ENCODE measurements at places on chromosomes 11 and 22.

- no peak for DNase-seq
Observed at GRCh38 chr11:65069217-65069616, 10.9 kb upstream of the NAALADL1 start.

GRCh38 chr11:67314218-67314617, 10.9 kb downstream of the SSH3 start:
- DNase-seq: no peak

DNA sequence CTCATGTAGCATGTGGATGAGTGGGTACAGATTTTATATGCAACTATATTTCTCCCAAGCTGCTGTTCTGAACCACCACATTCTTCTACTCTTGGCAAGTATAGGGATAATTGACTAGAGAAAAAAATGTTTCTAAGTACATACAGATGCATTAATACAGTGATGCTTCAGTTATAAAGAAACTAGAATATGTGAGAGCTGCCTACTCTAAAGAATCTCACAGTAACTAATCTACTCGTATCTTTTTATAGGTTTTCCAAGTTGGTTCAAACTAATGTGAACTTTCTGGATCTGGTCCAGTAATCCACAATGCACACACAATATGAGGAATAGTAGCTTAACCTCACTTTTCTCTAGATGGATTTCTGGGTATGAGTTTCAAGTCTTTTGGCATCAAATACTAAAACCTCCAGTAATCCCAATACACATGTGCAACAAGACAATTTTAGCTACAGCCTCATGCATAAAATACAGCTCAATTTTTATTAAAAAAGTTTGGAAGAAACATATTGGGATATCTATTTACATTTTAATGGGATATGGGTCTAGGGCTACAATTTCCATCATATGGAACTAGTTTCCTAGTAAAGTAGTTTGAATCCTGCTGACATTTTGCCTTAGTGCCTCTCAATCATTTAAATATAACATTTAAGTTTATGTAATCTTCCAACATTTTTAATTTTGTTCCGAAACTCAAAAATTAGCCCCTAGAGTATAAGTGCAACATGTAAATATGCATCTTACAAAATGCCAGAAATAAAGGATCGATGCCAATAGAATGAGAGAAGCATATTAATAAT, 2209.7 kb downstream of the LRRC4C start:
- DNase-seq: no peak

GRCh38 chr22:46267431-46268279, at the start of gene TTC38:
TSS of gene TTC38 (plus strand) at chr22:46268008. CDS start at chr22:46268040, 32 bp downstream.
- DNase-seq: peak; percentile 33

DNA sequence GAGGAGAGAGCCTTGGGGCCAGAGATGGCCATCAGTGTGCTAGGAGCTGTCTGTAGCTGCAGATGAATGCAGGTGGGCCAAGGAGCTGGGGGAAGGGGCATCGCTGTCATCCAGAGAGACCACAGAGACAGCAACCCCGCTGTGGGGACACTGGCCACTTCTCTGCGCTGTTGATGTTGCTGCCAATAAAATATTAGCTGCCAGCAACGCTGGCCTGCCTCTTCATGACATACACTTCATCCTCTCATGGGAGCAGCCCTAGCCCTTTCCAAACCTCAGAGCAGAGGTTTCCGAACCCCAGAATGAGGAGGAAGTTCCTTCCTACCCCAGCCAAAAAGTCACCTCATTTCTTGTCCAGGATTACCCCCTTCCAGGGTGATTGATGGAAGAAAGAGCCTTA, 106.2 kb downstream of the PARVA start:
- DNase-seq: no peak

- DNase-seq: no peak
Observed at GRCh38 chr11:21933095-21933494, 259.8 kb upstream of the ANO5 start.

DNA sequence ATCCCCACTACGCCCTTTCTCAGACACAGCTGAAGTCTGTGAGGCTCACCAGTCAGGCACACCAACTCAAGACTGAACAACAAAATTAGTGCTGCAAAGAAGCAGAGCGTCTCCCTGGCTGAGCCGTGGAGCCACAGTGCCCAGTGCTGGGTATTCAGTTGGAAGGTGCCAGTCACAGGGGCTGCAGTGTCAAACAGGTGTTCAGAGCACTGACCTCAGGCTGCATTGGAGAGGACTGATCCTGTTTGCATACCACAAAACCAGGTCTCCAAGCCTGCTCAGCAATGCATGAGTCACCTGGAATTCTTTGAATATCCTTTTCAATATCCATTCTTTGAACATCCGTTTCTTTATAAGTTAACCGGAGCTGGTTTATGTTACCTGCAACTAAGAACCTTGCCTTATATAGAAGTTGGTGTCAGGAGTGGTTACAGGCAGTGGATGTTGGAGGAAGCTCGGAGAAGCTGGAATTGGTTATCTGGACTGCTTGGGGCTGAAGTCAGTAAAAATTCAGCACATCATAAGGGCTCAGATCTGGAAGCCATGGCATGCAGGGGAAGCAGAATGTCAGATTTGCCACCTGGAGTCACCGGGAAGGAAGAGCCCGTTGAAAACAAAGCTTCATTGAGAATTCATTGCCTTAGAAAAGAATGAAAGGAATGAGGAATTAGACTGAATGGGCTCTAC, 30.3 kb downstream of the PDGFB start:
- no peak for DNase-seq

GRCh38 chr11:78365381-78365792, 52.2 kb downstream of the GAB2 start:
- DNase-seq: no peak

GRCh38 chr11:28536504-28537267, 428.5 kb downstream of the METTL15 start:
- DNase-seq: no peak

- no peak for DNase-seq
Observed at GRCh38 chr11:42770444-42771065, 541.2 kb upstream of the API5 start.

GRCh38 chr22:48950151-48950915, 877.3 kb downstream of the BRD1 start:
- no peak for DNase-seq

GRCh38 chr11:72406540-72407527, 27.5 kb downstream of the CLPB start:
- no peak for DNase-seq

GRCh38 chr11:69943506-69943905, 124.3 kb upstream of the FGF3 start:
- no peak for DNase-seq

DNA sequence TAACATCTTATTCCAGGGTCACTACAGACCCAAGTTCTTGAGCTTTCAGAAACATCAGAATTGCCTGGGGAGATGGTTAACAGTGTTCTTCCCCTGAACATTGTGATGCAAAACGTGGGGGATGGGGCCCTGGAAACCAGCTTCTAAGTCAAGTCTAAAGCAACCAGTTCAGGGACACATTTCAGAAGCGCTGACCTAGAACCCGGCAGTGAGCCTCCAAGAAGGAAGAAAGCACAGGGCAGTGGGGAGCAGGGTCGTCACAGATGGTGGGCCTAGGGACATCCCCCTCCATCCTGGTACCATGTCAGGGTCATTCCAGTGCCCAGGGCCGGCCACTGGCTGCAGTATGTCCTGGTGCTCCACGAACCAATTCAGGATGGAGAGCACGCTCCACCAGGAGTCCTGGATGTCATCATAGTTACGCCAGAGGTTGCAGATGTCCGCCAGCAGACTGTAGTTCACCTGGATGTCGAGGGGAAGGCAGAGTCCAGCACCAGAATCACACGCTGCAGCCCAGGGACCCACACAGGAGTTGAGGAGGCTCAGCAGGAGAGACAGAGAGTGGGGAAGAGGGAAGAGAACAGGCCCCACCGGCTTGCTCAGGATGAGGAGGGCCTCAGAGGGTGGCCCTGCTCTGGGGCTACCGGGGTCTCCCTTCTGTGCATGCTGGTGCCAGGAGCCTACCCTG, 5.0 kb downstream of the NAGA start:
- DNase-seq: no peak

GRCh38 chr22:37163575-37164504, 14.1 kb upstream of the IL2RB start:
- DNase-seq: no peak

- DNase-seq: no peak
Observed at GRCh38 chr11:21511835-21512440, 680.9 kb upstream of the ANO5 start.

DNA sequence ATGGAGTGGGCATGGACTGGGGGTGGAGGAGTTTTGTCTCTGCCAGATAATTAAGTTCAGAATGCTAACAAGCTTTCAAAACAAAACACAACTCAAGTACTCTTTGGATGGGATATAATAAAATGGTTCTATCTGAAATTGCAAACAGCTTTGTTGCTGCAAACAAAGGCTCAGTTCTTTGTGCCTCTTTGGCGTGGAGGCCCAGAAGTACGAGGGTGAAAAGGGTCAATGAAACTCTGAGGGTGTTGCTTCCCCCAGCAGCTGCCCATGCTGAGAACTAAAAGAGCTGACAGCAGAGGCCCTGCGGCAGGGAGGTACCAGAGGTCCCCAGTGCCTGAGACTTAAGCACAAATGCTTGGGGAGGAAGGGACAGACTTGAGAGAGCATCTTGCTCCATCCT, 26.5 kb upstream of the IGSF22 start:
- no peak for DNase-seq

- no peak for DNase-seq
Observed at GRCh38 chr11:35139722-35140282, 831 bp downstream of the CD44 start.

- DNase-seq: no peak
Observed at GRCh38 chr11:134060316-134060715, 8.6 kb upstream of the JAM3 start.

- DNase-seq: no peak
Observed at GRCh38 chr22:50715776-50716175, 22.2 kb upstream of the ACR start.

DNA sequence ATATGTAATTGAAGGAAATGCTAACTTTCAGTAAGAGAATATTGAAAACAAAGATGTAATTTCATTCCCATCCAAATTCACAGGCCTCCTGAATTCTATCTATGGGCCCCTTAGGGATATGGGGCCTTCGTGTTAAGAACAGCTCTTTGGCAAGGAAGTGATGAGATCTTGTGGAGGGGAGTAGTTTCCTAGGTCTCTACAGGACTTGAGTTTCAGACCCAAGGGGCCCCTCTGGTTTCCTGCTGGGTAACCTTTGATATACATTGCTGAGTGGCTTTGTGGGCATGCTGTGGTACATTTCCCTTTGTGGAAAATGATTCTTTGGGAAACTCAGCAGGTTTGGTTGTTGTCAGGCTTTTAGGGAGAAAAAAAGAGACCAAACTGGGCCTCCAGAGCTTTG, 6.2 kb downstream of the STIM1 start:
- no peak for DNase-seq

DNA sequence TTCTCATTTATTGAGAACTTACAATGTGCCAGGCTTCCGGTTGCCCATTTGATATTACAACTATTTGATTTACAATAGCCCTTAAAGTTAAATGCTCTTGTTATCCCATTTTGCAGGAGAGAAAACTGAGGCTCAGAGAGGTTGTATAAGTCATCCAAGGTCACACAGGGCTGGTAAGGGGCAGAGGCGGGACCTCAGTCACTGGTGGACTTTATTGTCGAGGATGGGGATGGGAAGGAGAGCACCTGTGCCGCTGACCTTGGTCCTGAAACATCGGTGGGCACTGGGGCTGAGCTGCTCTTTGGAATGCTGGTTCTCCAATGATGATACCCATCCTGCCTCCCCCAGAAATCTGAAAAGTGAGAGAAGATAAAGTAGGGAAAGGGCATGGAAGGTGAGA, 265.4 kb downstream of the MIAT start:
- no peak for DNase-seq

DNA sequence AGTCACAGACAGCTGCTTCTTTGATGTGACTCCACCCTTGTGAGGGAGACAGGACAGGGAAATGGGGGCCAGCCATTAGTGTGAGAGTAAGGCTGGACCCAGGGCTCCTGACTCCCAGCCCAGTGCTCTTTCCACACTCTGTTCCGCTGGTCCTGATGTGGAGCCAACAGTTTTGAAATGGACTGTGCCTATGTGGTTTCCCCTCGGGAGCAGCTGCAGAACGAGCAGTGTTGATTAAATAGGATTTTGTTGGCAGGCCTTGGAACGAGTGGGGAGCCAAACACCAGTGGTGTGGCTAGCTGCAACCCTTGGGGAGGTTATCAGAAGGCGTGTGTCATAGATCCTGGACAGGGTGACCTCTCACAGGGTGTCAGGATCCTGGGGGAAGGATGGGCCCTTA, 66.5 kb upstream of the AMPD3 start:
- DNase-seq: no peak

- DNase-seq: no peak
Observed at GRCh38 chr22:50578776-50579310, 616 bp upstream of the CPT1B start.

DNA sequence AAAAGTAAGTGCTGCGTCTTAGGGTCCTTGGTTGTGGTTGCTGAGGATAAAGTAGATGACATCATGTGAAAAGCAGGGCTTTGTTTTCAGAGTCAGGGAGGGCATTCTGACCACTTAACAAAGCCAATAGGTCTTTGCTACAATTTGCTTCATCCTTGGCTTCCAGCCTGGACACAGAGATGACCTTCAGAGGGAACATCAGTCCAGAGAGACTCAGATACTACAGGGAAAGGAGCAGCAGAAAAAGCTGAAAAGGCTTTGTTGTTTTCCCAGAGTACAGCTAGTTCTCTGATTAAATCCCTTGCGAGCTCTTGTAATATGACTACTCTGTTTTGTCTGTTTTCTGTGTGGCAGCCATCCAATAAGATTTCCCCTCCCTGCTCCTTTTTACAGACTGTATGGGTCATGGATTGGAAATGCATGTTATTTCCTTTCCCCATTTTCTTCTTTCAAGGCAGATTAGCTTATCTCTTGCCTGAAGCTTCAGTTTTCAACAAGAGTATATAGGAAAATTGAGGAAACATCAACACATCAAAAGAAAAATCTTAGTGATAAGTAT, 31.9 kb downstream of the ATG13 start:
- no peak for DNase-seq

DNA sequence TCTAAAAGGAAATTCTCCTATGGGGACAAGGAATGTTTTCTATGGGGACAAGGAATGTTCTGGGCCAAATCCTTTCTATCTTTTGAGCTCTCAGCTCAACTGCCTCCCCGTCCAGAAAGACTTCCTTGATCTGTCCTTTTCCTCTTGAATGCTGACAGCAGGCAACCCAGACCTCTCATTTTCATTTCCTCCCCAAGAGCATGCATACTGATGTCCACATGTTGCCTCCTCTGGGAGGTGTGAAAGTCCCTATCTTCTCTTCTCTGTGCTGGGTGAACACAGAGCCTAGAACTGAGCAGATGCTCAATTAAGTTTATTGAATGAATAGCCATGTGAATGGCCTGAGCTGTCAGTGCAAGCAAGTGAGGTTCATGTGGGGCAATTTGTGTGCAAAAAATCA, 331.9 kb upstream of the NARS2 start:
- no peak for DNase-seq

DNA sequence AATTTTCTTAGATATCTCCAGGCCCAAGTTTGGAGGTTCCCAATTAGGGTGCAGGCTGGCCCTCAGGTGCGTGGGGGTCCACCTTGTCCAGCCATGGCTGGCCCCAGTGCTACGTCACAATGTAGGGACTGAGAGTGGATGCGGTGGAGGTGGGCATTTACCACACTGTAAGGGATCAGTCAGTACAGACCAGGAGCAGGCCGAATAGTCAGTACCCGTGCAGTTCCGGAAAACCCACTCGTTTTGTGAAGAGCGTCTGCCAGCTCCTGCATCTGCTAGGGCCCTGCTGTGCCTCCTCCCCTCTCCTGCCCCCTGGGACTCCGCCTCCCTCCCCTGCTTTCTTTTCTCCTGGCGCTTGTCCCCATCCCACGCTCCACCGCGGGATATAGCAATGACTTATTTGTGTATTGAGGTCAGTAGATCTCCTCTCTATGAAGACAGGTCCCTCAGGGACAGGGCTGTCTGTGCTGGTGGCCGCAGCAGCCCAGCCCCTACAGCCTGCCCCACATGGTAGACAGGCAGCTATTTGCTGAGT, 50.4 kb upstream of the SEPTIN5 start:
- DNase-seq: no peak

All from activated CD4-positive, alpha-beta T cell treated with anti-CD3 and anti-CD28 coated beads for 4 hours (primary cell).